GM13976 (cell line): ENCODE measurements at places on chromosomes 6 and 20.

DNA sequence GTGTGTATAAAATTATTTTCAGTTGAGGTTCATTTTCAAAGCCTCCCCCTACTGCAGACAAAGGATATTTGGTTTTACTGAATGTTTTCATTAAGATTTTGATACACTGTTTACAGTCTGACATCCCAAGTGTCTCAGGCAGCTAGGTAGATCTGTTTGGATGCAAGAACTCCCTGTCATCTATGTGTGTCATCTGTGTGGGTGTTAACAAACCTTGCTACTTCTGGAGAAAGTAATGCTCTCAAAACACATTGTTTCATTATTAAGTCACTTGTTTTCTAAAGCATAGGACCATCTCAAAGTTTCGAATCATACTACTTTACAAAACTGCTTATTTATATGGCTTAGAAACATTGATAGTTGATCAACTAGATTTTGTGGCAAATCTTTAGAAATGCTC lies 114.5 kb upstream of the TMEM170B start:
- DNase-seq: no peak

- no peak for DNase-seq
Observed at GRCh38 chr6:125797120-125797885, 6.5 kb downstream of the NCOA7 start.

- peak; percentile 49 for DNase-seq
Observed at GRCh38 chr6:11460837-11461661, 76.5 kb upstream of the TMEM170B start.

DNA sequence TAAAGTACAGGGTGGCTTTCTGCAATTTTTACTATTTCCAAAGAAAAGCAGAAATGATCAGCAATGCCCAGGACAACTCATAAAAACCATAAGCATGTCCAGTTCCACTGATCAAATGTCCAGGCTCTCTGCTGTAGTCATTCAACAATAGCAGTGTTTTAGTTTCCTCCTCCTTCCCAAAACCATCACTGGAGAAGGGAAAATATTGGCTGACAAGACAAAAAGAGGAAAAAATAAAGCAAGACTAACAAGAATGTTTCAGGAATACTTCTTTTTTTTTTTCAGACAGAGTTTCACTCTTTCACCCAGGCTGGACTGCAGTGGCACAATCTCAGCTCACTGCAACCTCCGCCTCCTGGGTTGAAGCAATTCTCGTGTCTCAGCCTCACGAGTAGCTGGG lies 2.2 kb downstream of the UQCC1 start:
- DNase-seq: no peak

DNA sequence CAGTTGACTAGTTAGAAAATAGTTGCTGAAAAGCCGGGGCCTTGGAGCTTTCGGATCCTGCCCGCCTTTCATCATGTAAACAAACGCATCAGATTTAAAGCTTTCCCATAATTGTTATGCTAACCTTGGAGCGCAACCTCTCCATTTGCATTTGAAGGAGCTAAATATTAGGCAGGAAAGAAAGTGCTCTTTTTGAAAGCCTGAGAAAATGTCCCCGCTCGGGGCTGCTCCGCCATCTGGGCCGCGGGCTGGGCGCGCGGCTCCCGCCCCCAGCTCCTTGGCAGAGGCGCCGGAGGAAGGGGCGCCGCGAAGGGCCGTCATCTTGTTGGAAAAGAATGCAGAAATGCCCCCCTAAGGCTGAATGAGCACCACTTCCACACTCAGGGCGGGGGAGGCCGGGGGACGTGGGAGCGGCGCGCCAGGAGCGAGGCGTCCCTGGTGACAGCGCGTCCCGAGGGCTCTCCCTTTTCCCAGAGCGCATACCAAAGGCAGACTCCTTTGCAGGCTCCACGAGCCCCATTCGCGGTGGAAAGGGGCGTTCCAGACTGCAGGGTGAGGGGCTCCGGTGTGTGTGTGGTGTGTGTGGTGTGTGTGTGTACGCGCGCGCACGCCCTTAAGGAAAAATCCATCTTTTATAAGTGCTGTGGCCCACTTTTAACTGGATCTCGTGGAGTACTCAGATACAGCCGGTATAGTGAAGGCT lies 145.6 kb upstream of the ID4 start:
- no peak for DNase-seq

DNA sequence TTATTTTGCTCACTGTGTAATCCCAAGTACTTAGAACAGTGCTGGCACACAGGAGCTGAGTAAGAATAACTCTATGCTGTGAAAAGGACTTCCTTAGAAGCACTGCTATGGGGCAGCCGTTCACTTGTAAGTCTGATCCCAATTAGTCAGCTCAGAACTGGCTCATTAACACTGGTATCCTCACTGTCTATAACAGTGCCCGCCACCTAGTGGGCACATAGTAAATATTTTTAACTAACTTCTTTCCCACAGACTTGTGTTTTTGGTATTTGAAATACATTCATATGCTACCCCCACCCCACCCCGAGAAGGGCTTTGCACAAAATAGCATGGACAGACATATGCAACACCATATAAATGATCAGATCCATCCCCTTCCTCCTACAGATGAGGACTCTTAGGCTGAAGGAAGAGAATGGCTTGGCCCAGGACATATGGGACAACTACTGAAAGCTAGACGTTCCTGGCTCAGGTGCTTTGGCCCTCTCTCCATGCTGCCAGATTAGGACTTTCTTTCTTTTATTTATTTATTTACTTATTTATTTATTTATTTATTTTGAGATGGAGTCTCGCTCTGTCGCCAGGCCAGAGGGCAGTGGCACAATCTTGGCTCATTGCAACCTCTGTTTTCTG lies 47.1 kb downstream of the DST start:
- peak; percentile 27 for DNase-seq

GRCh38 chr6:11788043-11788442 lies 9.4 kb upstream of the ADTRP start:
- DNase-seq: no peak

DNA sequence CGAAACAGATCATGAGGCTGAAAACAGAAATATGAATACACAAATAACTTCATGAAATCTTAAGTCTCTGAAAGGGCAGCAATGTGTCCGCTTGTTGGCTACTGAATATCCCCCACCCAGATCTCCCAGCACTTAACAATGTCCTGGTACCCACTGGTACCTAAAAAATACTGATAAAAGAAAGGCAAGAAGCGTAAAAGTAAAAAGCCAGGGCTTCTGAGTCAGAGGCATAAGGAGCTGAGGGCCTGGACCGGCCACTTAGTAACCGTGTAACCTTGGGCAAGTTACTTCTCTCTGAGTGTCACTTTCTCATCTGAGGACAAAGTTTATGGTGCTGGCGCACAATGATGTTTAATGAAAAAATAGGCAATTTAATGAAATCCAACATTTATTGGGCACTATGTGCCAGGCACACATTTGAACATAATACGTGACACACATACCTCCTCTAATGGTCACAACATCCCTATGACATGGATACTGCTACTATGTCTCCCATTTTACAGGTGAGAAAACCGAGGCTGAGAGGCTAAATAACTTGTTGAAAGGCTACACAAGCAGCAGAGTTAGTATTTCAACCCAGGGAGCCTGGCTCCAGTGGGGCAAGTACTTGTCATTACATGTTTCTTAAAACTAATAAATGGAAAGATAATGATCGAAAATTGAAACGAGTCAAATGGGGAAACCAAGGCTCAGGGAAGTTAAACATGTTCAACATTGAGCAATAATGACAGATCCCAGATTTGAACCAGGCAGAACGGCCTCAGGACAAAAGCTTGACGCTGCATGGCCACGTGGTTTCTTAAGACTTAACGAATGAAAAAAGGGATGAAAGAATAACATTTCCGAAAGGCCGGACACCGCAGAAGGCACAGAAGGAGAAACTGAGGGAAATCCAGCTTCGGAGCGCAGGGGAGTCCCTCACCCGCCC lies 828 bp downstream of the TP53RK start:
- no peak for DNase-seq

DNA sequence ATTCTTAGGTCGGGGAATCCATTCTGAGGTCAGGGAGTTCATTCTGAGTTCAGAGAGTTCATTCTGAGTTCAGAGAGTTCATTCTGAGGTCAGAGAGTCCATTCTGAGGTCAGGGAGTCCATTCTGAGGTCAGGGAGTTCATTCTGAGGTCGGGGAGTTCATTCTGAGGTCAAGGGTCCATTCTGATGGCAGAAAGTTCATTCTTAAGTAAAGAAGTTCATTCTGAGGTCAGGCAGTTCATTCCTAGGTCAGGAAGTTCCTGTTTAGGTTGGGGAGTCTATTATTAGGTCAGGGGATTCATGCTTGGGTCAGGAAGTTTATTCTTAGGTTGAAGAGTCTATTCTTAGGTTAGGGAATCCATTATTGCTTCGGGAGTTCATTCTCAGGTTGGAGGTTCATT lies 16.5 kb upstream of the NXT1 start:
- no peak for DNase-seq

- DNase-seq: no peak
Observed at GRCh38 chr6:133991096-133991593, 38.1 kb downstream of the TBPL1 start.

GRCh38 chr6:147867433-147868226 lies 359.1 kb downstream of the SAMD5 start:
- no peak for DNase-seq

DNA sequence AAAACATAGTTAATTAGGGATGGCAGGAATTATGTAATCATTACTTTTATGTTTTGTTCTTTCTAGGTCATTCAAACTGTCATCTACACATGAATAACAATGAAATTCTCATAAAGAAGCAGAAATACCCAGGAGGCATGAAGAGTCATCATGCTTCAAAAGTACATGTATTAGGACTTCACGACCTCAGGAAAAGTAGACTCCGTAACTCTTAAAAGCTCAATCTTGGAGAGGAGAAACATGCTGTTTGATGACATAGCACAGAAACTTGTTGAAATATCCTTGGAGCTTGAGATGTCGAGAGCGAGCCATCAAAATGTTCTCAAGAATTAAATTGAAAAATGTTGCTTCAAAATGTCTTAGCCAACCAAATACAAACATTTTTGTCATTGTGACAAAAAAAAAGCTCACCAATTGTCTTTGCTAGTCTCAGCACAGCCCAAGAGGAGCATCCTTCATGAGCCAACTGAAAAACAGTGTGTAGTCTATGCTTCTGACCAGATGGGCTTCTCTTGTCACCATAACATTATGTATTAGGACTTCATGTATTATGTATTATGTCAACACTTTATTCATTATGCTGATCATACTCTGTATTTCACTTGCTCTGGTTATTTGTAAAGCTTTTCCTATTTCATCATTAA lies 28.2 kb upstream of the ANKEF1 start:
- DNase-seq: no peak
